MM.1S (cell line): ENCODE measurements at places on chromosomes 12 and 14.
A peak's percentile ranks its signal among the peaks of the same experiment; 100 is the strongest.

DNA sequence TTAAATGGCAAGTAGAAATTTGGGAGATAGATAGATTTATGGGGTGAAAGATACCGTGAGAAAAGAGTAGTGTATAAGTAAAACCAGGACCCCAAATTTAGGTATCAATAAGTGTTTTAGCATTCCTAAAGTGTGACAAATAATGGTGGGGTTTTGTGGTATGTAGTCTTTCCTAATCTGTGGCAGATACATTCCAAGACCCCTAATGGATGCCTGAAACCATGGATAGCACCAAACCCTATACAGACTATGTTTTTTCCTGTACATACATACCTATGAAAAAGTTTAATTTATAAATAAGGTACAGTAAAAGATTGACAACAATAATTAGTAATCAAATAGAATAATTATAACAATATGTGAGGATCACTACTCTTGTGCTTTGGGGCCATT, 14.4 kb upstream of the TCP11L2 start:
- no peak overlapping the region for H3K27ac ChIP-seq
- no peaks in the 10 kb centered on the region for H3K4me1 ChIP-seq
- DNase-seq, result no peak
- H3K36me3 ChIP-seq, result no peaks in the 10 kb centered on the region
- no peak overlapping the region for H3K4me3 ChIP-seq

DNA sequence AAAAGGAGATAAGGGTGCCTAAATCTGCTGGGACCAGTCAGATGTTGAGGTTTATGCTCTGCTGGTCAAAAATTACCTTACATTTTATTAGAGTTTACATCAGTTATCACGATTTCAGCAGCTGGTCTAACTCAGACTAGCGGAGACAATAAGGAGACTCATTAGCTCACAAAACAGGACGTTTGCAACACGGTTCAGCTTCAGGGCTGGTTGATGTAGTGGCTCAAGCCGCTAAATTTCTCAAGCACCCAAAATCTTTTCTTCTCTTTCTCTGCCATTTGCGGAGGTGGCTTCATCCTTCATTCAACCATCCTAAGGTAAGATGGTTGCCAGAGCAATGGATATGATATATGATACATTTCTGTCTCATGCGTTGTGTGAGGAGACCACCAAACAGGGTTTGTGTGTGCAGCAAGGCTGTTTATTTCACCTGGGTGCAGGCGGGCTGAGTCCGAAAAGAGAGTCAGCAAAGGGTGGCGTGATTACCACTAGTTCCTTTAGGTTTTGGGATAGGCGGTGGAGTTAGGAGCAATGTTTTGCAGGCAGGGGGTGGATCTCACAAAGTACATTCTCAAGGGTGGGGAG, 30.3 kb upstream of the CLIP1 start:
- no peak overlapping the region for H3K4me3 ChIP-seq
- no peak for DNase-seq
- peaks cover 15% of the 10 kb centered on the region for H3K4me1 ChIP-seq
- H3K27me3 ChIP-seq, result no peaks in the 10 kb centered on the region
- peak overlapping the region; percentile 66; the same call in 1 of the 2 replicates for H3K27ac ChIP-seq

- DNase-seq, result no peak
- no peaks in the 10 kb centered on the region for H3K36me3 ChIP-seq
- H3K4me3 ChIP-seq, result no peak overlapping the region
- no peaks in the 10 kb centered on the region for H3K4me1 ChIP-seq
- no peak overlapping the region for H3K27ac ChIP-seq
Measured at GRCh38 chr12:65868878-65869277, 44.6 kb downstream of the HMGA2 start.

GRCh38 chr12:6925239-6925539, 2.6 kb upstream of the ATN1 start:
- peaks cover 66% of the 10 kb centered on the region for H3K4me1 ChIP-seq
- peak overlapping the region; percentile 92; the same call in 1 of the 2 replicates for H3K27ac ChIP-seq
- no peaks in the 10 kb centered on the region for H3K27me3 ChIP-seq
- no peak overlapping the region for H3K4me3 ChIP-seq

DNA sequence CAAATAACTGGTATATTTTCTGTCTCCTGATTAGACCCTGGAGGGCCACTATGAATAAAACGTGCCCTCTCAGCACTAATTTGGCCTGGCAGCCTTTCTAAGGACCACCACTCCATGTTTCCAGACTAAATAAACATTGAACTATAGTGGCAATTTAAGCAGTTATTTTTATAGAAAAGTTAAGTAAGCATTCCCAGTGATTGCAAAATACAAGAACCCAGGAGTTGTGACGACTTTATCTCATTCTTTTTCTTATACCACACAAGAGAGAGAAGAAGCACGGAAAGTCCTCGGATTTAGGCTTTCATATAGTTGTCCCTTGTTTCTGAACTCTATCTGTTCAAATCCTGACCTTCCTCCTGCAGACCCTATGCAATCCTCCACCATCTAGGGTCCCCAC, 23.1 kb upstream of the STRAP start:
- H3K4me3 ChIP-seq, result no peak overlapping the region
- H3K4me1 ChIP-seq, result no peaks in the 10 kb centered on the region
- no peak for DNase-seq
- no peaks in the 10 kb centered on the region for H3K36me3 ChIP-seq
- no peaks in the 10 kb centered on the region for H3K27me3 ChIP-seq
- no peak overlapping the region for H3K27ac ChIP-seq

DNA sequence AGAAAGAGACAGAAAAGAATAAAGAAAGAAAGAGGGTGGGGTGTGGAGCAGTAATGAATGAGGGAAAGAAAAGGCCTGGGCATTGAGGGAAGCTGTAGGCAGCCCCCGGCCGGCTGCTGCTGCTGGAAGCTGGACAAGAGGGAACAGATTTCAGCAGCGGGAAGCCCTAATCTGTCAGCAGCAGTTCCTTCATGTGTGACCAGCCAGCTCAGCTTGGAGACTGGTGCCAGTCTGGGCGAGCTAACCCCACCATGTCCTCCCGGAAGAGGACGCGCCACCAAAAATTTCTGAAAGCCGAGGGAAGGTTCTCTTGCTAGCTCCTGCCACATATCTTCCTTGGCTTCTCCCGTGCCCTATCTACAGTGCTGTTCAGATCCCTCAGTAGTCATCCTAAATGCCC, 236.8 kb downstream of the GRIN2B start:
- no peak for DNase-seq
- no peak overlapping the region for H3K27ac ChIP-seq
- H3K4me1 ChIP-seq, result no peaks in the 10 kb centered on the region

DNA sequence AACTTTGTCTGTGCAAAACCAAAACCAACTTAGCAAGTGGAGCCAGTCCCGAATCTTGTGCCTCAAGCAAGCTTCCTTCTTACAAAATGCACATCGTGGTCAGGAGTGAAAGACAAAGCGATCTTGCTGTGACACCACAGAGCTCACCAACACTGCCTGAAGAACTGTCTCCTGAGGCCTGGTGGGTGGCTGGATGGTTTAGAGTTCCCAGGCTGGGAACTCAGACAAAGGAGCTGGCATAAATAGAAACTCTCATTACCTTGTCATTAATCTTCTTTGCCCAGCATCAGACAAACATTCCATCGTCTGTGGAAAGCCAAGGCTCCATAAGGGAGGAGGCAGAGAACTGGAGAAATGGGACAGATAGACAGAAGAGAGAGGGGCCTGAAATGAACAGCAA, 144.8 kb downstream of the KCNA5 start:
- no peaks in the 10 kb centered on the region for H3K36me3 ChIP-seq
- no peak overlapping the region for H3K4me3 ChIP-seq
- H3K27me3 ChIP-seq, result no peaks in the 10 kb centered on the region
- H3K4me1 ChIP-seq, result no peaks in the 10 kb centered on the region
- H3K27ac ChIP-seq, result no peak overlapping the region

- no peak overlapping the region for H3K27ac ChIP-seq
- H3K4me3 ChIP-seq, result no peak overlapping the region
- H3K27me3 ChIP-seq, result no peaks in the 10 kb centered on the region
- H3K4me1 ChIP-seq, result peaks cover 48% of the 10 kb centered on the region
- no peak for DNase-seq
Measured at GRCh38 chr12:47272412-47273190, 192.8 kb upstream of the AMIGO2 start.

DNA sequence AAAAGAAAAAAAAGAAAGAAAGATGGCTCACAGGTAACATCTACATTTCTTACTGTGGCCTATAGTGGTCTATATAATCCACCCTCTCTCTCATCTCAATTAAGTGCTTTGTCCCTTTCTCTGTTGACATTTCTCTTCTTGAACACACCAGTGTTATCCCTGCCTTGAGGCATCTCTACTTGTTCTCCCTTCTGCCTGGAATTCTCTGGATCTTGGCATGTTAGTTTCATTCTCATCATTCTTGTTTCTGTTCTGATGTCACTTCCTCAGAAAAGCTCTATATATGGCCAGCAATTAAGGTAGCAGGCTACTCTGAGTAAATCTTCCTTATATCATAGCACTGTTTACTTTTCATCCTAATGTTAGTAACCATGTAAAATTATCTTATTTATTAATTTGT, 155.7 kb upstream of the PDZRN4 start:
- H3K36me3 ChIP-seq, result no peaks in the 10 kb centered on the region; the same call in 1 of the 2 replicates
- no peaks in the 10 kb centered on the region for H3K27me3 ChIP-seq
- H3K27ac ChIP-seq, result no peak overlapping the region
- H3K4me3 ChIP-seq, result no peak overlapping the region
- no peak for DNase-seq

DNA sequence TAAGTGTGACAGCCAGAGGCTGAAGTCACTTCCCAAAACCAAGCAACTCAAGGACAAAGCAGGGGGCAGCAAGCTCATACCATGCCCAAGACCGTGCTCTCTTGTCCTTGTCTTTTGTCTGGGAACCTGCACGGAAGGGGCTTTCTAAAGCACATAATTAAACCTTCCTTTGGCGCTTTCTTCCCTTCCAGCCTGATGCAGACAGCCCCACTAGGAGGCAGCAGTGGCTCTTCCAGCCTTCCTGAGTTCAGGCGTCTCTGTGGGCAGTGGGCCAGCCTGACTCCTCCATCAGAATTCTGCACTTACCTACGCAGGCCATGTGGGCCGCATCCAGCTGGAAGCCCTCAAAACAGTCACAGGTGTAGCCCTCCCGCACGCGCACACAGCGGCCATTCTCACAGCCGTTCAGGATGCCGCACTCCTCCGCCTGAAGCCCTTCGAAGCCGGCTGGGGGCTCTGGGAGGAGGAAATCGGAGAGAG, 7.6 kb downstream of the ISCA2 start:
- no peaks in the 10 kb centered on the region for H3K4me1 ChIP-seq
- no peak overlapping the region for H3K27ac ChIP-seq
- no peaks in the 10 kb centered on the region for H3K36me3 ChIP-seq
- H3K27me3 ChIP-seq, result no peaks in the 10 kb centered on the region

DNA sequence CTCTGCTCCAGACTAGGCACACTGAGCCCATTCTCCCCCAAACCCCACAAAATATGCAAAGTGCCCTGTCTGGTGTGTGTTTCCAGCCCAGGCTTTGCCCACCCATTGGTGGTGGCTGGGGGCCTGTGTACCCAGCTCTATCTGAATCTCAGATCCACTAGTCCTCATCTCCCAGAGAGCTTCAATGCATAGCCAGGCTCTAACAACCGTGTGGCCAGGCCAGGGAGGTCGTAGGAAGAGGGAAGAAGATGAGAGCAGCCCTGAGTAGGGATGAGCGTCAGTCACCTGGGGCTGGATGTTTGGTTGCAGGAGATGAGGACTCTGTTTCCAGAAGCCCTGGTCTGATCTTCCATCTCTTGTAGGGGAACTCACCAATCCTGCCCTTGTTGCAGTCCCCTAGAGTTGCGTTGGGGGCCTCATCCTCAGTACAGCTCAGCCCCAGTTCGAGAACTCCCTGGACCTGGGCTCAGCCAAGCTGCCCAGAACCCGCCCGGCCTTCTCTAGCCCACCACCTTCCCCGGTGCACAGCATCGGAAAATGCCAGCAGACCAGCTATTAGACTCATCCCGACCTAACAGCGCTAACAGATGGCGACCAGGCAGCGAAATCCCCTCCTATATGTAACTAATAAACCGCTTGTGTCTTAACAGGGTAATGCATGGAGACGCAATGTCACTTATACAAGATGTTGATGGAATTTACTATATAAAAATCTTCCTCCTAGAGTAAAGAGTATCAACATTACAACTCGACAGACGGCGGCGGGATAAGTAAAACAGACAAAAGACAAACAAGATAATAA, 3.2 kb upstream of the LHX5 start:
- H3K27ac ChIP-seq, result no peak overlapping the region
- DNase-seq, result no peak
- H3K4me1 ChIP-seq, result no peaks in the 10 kb centered on the region
- H3K27me3 ChIP-seq, result peaks cover 53% of the 10 kb centered on the region
- no peaks in the 10 kb centered on the region for H3K36me3 ChIP-seq
- peak overlapping the region; percentile 17; the same call in 1 of the 2 replicates for H3K4me3 ChIP-seq

DNA sequence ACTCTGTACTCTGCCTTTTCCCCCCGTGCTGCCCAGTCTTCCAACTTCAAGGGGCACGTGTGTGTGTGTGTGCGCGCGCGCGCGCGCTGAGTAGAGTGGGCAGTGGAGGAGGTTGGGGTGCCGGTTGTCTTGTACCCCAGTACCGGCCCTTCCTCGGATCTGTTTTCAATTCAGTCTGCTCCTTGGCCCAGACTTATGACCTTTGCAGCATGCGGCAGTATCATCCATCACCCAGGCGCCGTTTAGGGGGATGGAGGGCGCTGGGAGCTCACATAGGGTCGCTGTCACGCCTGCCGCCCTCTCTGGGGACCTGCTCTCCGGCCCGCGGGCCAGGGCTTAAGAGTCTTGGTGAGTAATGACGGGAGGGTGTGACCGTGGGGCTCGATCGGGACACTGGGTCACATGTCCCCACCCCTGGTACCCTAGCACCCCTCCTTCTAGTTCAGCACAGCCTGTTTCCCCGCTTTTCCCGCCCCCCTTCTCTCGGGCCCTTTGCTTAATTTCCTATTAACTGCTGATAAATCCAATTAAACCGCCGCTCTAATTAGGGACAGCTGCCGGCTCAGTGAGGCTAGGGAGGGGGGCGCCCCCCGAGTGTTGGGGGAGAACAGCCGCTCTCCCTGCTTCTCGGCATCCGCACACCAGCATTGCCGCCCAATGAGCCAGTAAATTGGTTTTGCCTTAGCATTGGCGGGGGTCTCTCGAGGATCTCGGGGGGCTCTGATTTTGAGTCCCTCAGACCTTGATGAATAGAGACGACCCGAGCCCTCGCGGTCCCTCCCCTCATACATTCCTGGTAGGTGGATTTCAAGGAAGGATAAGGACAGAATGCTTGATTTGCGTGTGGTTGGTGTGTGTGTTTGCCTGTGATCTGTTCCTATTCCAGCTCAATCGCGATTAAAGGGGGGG, 9.3 kb downstream of the STAC3 start:
- DNase-seq, result no peak
- H3K27me3 ChIP-seq, result peaks cover 42% of the 10 kb centered on the region
- H3K4me3 ChIP-seq, result peak overlapping the region; percentile 68; the same call in 1 of the 2 replicates
- H3K36me3 ChIP-seq, result no peaks in the 10 kb centered on the region
- no peak overlapping the region for H3K27ac ChIP-seq

DNA sequence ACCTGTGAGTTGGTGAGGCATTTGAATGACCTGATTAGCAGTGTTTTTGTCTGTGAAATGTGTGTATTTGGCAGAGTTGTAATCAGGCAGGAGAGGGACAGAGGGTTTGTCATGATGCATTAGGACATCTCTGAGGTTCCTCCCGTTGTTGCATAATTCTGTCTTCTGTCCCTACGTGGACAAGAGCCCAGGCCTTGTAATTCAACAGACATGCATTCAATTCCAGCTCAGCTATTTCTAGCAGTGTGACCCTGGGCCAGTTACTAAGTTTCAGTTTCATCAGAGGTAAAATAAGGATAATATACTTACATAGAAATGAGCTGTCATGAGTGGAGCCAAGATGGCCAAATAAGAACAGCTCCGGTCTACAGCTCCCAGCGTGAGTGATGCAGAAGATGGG, 208.6 kb downstream of the SLC38A4 start:
- H3K27me3 ChIP-seq, result no peaks in the 10 kb centered on the region
- H3K4me3 ChIP-seq, result no peak overlapping the region
- peak; percentile 21 for DNase-seq
- no peak overlapping the region for H3K27ac ChIP-seq
- H3K36me3 ChIP-seq, result no peaks in the 10 kb centered on the region
